ENCODE measurements at places on chromosomes 1 and 21. TPM values are rescaled to one million over a fixed set of nuclear protein-coding genes. Genes with fewer than 3 reads are reported as not detected.

MNDA gene
- 2.1 TPM for total RNA-seq

IFNAR2 gene
- 55.2 TPM for total RNA-seq

VWA1 gene
- total RNA-seq = 83.3 TPM

PDXK gene
- total RNA-seq = 137 TPM

ITLN2 gene
- not detected for total RNA-seq

TMEM79 gene
- 26.2 TPM for total RNA-seq

GRCh38 chr1:2384130-2384860 lies 7.1 kb downstream of the MORN1 start:
- DNase-seq = no peak

GRCh38 chr21:45266518-45267389 lies 20.9 kb downstream of the POFUT2 start:
- peak; percentile 38 for DNase-seq

DNA sequence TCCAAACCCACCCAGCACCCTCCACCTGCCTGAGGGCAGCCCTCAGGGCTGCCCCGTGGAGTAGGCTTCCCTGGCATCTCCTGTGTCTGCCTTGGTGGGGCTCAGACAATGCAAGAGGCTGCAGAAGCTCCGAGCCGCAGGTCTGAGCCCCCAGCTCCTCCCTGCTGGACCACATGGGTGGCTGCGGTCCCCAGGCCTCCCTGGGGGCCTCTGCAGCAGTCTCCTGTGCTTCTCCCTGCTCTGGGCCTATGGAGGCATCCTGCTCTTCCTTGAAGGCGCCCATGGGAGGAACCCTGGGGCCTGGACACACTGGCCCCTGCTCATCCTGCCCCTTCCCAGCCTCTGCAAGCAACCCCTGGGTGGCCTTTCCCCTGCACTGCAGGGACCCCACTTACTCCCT lies 86.1 kb upstream of the ACTRT2 start:
- DNase-seq = no peak

DNA sequence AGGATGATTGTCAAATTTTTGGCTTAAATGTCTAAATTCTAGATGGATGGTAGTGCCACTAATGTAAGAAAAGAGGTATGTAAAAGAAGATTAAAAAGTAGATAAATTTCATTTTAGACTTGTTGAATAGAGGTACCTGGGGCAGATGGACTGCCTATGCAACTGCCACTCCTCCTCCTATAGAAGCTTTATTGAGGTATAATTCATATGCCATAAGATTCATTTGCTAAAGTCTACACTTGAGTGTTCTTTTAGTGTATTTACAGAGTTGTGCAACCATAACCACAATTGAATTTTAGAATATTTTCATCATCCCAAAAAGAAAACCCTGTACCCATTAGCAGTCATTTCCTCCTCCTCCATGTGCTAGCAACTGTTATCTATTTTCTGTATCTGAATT lies 70.6 kb downstream of the FNBP1L start:
- DNase-seq = no peak

- DNase-seq = no peak
Observed at GRCh38 chr1:214455971-214456867, 95.2 kb downstream of the PTPN14 start.

DNA sequence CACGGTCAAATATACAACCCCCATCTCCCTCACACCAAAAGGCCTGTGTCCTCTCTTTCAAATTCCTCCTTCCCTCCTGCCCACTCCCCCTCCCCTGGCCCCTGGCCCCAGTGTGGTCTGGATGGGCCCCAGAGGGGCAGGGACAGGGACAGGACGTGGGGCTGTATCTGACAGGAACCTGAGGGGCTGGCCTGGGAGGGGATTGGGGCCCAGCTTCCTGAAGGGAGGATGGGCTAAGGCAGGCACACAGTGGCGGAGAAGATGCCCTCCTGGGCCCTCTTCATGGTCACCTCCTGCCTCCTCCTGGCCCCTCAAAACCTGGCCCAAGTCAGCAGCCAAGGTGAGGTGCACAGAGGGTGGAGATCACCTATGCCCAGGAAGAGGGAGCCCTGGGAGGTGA lies at the start of gene MPL:
TSS of gene MPL (plus strand) at position 231 of the 400 bp plus-strand sequence. CDS start at position 262, 31 bp downstream.
- no peak for DNase-seq

DNA sequence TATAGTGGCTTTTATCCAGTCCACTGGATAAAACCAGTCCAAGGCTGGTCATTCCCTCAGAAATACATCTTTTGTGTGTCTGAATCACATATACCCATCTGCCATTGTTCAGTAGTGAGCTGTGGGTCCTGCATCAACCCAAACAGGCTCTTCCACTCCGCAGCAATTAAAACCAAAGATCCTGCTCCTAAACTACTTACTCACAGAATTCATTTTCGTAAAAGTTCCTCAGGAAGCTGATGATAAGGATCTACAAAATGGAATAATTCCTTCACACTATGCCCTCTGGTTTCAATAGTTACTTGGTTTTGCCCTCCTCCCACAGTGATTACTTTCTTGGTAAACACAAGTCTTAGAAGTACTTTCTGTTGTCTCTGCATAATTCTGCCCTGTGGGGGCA lies 5.1 kb upstream of the MFSD2A start:
- DNase-seq = no peak

GRCh38 chr1:101460739-101461138 lies 223.9 kb downstream of the S1PR1 start:
- no peak for DNase-seq

GRCh38 chr1:26084844-26085243 lies 17.4 kb upstream of the TRIM63 start:
- DNase-seq = no peak

DNA sequence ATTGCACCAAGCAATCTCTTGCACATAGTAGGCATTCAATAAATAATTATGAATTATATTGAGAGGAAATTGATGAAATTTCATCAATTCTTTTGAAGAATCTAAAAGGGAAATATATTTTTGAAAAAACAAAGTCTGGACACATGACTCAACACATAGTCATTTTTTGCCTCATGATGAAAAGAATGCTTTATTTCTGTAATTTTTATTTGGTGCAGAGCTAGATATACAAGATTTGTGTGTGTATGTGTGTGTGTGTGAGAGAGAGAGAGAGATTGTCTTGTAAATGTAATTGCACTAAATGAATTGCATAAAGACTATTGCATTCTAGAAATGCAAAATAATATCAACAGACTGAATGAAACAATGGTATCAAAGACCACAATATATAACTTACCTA lies 206.2 kb upstream of the C1orf87 start:
- DNase-seq = no peak

DNA sequence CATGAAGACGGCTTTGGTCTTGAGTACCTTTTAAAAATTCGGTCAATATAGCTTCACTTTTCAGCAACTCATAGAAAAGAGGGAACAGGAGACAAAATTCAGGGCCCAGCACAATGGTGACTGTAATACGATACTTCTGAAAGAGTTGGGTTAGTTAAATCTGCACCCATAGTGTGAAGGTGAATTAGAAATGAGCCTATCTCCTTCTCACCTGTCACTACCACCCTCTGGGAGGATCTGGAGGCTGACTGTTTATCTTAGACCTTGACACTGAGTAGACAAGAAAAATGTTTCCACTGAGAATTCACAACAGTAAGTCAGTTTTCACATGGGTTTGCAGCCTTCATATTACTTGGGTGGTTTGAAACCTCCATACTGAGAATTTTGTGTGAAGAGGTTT lies 57.9 kb upstream of the HMGB4 start:
- DNase-seq = no peak

DNA sequence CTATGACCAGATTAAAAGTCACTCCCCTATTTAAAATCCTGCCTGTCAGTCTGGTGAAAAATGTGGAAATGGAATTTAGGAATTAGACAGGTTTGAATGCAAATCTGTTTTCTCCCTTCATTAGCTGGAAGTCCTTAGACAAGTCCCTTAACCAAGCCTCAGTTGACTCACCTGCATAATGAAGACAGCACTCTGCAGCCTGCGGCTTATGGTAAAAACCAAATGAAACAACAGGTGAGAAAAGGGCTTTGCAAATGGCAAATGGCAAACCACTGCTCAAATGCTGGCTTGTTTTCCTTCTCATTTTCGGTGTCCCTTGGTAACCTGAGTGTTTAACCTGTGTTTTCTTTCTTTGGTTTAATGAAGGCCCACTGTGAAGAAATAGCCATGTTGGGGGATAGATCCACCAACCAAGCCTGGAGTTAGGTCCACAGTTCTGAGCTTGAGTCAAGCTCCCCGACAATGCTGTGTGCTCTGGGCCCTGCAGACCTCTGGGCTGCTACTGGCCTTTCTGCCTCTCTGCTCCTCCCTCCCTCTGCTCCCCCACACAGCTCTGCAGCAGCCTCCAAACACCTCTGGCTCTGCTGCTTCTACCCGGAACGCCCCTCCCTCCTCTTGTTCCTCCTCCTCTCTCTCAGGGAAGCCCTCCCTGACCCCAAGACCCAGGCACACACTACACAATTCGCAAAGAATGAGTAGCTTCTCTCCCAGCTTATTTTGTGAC lies 641.8 kb downstream of the MATN1 start:
- DNase-seq = no peak

DNA sequence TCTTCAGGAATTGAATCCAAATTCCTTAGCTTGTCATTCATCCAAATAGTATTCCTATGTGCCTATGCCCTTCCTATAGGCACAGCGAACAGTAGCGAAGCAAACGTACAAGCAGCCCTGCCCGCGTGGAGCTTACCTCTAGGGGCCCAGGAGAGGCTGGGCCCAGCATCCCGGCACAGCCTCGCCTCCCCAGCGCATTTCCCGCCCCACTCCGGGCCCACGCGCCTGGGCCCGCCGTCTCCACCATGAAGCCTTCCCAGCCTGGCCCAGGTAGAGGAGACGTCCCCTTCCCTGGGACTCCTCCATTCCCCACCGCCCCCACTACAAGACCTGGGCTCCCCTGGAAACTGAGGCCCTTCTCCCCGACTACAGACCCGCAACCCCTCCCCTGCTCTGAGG lies 245 bp upstream of the TMEM269 start:
- no peak for DNase-seq

DNA sequence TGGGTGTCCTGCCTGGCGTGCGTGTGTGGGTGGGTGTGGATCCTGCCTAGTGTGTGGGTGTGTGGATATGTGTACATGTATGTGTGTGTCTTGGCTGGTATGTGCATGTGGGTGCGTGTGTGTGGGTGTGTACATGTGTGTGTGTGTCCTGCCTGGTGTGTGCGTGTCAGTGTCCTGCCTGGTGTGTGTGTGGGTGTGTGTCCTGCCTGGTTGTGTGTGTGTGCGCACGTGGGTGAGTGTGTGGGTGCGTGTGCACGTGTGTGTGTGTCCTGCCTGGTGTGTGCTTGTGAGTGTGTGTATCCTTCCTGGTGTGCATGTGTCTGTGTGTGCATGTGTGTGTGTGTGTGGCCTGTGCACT lies 60.1 kb downstream of the PRDM16 start:
- DNase-seq = no peak

GRCh38 chr1:44628962-44629756 lies 45.1 kb downstream of the TMEM53 start:
- DNase-seq = no peak

GRCh38 chr1:81894867-81895266 lies 94.1 kb downstream of the ADGRL2 start:
- DNase-seq = no peak

- no peak for DNase-seq
Observed at GRCh38 chr1:93773049-93773838, 91.6 kb upstream of the BCAR3 start.

GRCh38 chr1:18711536-18712251 lies 81.0 kb downstream of the PAX7 start:
- no peak for DNase-seq

- no peak for DNase-seq
Observed at GRCh38 chr1:85718678-85719340, 10.6 kb upstream of the ZNHIT6 start.

DNA sequence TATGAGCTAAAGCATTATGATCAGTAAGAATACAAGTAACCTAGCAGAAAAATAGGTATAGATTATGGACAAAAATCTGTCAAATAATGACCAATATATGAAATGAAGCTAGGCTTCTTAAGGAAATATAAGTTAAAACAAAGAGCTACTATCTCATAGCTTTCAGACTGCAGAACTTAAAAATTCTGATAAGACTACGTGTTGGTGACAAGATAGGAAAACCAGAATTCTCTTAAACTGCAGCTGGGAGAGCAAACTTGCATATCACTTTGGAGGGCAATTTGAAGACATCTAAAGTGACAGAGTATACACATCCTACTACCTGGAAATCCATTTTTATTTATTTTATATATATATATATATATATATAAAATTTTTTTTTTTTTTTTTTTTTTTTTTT lies 65.5 kb downstream of the LTN1 start:
- no peak for DNase-seq

DNA sequence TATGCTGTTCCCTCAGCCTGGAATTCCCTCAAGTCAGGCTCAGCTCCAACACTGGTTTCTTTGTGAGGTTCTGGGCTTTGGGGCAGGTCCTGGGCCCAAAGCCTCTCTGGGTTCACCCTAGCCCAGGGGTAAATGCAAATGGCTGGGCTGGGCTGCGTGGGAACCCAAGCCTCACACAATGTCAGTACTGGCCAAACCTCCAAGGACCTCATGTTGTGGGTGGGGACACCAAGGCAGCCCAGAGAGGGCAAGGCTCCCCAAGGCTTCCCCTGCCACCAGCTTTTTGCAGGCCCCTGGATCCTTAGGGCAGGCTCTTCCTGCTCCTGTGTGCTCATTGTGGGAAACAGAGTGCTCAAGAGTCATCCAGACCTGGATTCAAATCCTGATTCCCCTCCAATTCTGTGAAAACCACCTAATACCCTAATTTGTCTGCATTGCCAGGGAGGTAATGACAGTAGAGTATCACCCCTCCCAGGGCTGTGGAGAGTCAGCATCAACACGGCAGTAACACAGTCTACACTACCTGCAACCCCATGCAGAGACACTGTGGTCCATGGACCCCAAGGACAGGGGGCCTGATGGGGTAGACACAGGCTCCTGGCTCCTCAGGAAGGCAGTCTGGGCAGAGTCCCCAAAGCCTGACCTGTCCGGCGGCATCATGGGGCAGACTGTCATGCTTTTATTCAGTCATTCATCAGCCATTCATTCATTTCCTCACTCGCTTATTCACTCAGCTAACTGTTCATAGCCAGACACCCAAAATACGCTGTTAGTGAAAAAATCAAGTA lies 85.7 kb downstream of the DMRTB1 start:
- no peak for DNase-seq

DNA sequence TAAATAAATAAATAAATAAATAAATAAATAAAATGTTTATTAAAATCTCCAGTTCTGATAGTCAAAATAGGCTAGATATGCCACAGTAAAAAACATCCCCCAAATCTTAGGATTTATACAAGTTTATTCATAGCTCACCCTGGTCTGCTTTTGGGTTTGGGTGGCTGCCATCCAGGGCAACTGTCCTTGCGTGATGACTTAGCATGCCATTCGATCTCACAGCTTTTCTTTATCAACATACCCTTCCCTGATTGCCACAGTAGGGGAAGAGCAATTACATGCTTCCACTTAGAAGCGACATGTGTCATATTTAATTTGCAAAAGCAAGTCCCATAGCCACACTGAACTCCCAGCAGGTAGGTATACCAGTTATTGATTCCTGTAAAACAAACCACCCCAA lies 52.7 kb downstream of the TEX35 start:
- no peak for DNase-seq

GRCh38 chr1:206892351-206892984 lies 4.8 kb upstream of the IL24 start:
- no peak for DNase-seq

Measured in ureter (tissue), 1 donor.